ENCODE measurements at places on chromosomes 2 and 18. TPM values are rescaled to one million over a fixed set of nuclear protein-coding genes. Genes with fewer than 3 reads are reported as not detected.

DNA sequence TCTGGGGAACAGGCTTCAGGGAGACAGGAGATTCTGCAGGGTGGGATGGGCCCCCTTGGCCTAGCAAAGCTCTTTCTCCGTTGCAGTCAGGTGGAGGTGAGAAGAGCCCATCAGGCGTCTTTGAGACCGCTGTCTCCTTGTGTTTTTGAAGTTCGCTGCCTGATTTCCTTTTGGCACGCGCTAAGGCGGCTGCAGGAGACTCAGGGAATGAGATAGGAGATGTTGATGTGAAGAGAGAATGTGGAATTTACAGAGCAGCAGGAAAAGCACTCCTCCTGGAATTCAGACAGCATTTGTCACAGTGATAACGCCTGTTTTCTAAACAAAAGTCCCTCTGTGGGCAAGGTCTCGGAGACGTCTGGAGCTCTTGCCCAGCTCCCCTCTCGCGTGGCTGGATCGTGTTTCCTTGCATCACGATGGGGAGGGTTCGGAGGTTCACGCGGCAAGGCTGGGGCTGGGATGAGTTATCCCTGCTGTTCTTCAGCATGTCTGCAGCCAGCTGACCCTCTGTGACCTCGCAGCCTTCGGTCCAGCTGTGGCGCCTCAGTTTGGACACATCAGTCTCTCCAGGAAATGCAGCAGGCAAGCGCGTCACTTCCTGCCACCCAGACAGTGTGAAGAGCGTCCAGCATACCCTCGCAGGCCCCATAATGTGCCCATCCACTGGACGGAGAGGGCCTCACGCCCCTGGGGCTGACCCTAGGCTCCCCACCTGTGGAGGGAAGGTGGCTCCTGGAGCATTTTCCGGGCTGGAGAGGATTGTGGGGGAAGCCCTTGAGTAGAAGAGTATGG lies 30.2 kb downstream of the GLI2 start:
- DNase-seq, result no peak

GRCh38 chr2:205568620-205569019 lies 113.7 kb upstream of the NRP2 start:
- no peak for DNase-seq

DNA sequence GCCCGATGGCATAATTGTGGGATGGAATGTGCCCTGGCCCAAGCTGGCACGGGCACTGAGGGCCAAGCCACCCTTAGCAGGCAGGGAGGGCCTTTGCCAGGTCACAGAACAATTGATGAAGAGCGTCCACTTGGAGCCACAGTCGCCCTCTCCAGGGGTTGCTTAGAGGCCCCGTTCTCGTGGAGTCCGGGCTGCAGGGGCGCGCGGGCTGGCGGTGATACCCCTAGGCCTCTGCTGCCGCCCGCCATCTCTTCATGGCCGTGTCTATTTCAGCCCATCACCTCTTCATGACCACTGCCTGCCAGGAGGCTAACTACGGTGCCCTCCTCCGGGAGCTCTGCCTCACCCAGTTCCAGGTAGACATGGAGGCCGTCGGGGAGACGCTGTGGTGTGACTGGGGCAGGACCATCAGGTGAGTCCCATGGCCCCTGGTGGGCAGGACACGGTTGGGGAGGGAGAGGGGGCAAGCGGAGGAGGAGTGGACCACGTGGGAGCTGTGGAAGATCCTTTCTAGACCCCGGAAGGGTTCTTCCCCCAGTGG lies 17.6 kb downstream of the RAMP1 start:
- no peak for DNase-seq

DNA sequence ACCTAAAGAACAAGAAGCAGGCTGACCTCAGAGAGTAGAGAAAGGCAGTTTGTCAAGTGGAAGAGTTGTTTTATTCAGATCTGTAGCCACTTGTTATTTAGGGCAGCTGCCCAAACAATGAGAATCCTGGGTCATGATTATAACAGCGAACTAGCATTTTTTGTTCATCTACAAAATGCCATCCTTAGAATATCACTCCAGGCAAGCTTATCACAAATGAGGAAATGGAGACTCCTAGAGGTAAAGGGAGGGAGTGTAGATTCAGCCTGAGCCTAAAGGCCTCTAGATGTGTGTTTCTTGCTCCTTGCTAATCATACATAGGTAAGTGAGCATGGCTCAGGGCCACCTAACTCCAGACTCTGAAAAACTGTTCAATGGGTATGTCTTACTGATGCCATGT lies 126.1 kb downstream of the HNMT start:
- DNase-seq, result no peak

GRCh38 chr2:74740395-74740740 lies 86.3 kb downstream of the SEMA4F start:
- no peak for DNase-seq

DNA sequence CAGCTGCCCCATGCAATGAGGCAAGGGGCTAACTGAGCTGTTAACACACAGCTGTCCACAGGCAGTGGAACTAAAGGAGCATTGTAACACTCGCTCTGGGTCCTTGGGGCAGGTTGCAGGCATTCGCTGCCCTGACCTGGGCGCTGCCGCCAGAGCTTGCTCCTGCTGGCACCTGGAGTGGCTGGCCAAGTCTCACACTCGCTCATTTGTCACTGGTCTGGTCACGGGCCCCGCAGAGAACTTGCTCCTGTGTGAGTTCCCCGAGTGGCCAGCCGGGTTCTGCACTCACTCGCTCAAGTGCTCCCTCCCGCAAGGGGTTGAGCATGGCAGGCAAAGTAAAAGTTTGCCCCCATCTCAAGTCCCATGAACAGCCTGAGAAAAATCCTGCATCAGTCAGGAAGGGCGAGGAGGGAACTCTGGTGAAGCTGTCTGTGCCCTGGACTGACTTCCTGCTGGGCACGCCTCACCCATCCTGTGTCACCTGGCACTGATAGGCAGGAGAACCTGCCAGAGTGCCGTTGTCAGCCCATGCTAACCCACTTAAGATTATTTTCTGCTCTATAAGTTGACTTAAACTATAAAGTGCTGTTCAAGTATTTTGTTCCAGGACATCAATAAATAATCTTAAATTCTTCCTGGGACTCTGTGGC lies 934.8 kb upstream of the GYPC start:
- no peak for DNase-seq

The CDCA7 gene
- 17.6 TPM for total RNA-seq
